ENCODE measurements at places on chromosomes 7 and 10.

- no peak for DNase-seq
Measured at GRCh38 chr7:98210513-98211220, 572 bp upstream of the BHLHA15 start.

- DNase-seq = no peak
Measured at GRCh38 chr10:78377356-78377755, 343.7 kb downstream of the RPS24 start.

DNA sequence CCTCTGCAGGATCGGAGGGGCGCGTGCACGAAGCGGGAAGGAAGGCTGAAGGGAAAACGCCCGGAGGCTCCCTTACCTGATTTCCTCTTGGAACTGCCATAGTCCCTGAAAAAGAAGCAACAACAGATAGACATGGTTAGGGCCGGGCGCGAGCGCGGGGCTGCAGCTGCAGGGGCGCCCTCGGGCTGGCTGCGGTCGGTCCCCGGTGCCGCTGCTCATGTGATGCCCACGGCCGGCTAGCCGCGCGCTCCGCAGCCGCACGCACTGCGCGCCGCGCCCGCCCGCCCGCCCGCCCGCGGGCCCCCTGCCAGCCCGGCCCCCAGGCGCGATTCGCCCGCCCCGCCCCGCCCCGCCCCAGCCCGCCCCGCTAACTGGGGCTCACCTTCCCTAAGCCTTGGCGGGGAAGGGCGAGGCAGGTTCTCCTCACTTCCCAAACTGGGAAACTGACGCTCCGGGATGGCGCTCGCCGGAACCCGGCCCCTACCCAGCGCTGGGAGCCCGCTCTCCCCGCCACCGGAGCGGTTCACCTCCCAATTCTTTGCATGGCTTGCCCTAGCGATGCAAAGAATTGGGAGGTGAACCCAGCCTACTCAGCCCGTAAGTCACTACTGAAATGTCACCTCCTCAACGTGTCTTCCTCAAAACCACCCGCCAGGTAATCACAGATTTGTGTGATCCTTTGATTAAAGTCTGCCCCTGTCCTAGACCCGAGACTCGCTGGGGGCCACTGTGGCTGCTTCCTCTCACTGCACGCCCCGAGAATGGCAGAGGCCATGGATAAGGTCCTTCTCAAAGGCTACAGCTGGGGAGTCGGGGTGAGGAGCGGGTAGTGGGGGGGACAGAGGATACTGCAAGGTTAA is 162.2 kb downstream of the SH3PXD2A start:
- DNase-seq = no peak

DNA sequence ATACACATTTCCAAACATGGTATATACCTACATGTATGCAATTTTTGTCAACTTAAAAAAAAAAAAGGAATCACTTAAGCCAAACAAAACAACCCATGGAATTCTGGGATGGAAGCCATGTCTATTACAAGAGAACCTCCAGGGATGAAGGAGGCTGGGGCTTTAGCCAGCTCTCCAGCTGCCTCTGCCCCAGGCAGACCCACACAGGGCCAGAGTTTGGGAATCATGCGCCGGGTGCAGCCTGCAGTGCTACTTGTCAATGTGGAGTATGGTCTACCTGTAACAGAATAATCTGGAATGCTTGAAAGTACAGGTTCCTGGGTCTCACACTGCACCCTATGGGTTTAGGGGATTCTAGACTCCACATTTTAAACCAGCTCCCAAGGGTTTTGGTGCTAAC is 10.8 kb downstream of the ATP6V0E2 start:
- no peak for DNase-seq

DNA sequence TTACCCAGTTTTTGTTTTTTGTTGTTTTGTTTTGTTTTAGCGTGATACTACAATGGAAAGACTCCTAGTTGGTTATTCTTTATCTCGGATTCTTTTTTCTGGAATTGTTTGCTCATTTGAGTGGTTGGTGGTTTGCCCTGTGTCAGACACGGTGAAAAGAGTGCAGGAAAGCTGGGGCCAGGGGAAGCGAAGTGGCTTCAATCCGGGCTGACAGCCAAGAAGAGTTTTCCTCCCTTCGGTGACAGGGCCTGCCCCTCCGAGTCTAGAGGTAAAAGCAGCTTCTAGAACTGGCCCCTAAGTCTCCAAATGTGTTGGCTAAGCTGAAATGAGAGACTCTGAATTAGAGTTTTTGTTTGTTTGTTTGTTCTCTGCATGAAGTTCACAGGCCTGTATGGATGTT is 5.7 kb upstream of the AP5Z1 start:
- no peak for DNase-seq

GRCh38 chr7:49980465-49980864 is 112.6 kb downstream of the ZPBP start:
- no peak for DNase-seq

DNA sequence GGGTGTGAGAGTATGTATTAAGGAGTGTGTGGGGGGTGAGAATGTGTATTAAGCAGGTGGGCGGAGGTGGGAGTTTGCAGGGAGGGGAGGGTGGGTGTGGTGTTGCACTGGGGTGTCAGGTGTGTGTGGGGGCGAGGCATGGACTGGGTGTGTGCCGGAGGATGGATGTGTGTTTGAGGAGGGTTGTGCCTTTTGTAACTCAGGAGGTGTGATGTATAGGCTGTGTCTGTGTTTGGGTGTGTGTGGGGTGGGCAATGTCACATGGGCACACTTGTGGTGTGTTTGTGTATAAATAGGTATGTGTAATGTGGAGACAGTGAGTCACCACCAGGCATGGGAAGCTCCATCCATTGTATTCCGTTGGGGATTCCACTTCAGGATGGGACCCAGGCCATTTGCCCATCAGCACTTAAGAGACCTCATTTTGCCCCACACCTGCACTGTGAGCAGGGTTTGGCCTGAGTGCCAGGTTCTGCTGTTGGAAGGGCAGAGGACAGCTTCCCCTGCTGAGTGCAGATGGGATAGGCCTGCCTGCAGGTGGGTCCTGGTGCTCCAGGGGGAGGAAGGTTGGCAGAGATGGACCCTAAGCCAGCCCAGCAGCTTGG is 5.8 kb downstream of the UNC5B start:
- DNase-seq = peak; percentile 81

DNA sequence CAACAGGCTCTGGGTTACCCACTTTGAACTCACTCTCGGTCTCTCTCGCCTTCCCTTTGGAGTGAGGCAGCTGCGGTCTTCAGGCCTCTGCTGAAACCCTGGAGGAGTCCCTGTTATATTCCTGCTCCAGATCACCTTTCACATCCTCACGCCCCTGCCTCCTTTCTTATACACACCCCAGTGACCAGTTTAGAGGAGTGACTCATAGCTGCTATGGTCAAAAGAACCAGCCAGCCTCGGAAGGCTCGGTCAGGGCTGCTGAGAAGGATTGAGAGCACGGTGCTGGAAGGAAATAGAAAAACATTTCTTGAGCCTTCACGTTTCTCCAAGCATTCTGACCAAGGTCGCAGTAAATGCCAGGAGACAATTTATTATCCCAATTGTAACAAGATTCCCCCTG is 28.3 kb upstream of the SVOPL start:
- no peak for DNase-seq

DNA sequence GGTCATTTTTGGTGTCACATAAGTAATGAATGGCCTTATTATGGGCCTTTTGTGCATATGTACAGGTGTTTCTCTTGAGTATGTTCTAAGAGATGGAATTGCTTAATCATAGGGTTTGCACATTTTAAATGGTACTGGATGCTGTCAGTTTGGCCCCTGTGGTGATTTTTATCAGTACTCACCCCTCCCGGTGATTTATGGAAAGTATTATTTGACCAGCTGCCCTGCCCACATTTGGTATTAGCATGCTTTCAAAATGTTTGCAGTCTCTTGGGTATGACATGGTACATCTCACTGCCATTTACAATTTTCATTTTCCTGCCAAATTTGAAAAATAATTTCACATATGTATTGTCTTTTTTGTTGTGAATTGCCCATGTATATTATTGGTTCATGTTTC is 427.7 kb downstream of the LRMDA start:
- no peak for DNase-seq

- no peak for DNase-seq
Measured at GRCh38 chr7:88347517-88347916, 40.8 kb upstream of the STEAP4 start.
